ENCODE measurements at places on chromosomes 13 and 19.

DNA sequence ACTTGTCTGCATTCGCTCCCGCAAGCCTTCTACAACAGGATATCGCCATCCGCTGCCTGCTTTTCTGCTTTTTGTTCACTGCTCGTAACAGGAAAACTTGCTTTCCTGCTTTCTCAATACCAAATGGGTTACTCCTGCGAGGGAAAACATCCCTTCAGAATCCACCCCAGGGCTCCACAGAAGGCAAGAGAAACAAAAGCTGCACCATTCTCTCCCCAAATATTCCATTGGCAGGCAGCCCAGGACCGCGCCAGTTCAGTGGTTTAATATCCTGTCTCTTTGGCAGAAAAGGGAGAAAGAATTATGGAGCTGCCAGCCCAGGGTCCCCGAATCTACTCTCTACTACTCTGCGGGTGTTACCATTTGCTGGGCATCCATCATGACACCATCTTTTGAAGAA, 84.7 kb upstream of the DOCK9 start:
- DNase-seq = peak; percentile 83

- no peak for DNase-seq
Observed at GRCh38 chr19:49880162-49880869, 2.8 kb downstream of the TBC1D17 start.

- DNase-seq = no peak
Observed at GRCh38 chr13:67791047-67791446, 560.9 kb upstream of the PCDH9 start.

DNA sequence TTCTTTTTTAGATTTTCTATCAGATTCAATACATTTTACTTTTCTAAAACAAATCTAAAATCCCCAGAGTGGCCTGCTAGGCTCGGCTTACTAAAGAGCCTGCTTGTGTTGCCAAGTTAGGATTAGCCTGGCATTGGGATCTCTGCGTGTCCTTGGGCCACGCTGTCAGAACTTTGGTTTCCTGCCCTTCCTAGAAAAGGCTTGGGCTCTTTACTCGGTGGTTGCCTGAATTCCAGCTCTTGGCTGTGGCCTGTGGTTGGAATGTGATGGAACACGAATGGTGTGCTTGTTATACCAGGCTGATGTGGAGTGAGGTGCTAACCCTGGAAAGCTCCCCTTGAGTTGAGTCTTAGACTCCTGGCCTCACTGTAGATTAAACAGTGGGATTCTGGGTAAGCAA, 8.5 kb downstream of the SPATA13 start:
- no peak for DNase-seq

DNA sequence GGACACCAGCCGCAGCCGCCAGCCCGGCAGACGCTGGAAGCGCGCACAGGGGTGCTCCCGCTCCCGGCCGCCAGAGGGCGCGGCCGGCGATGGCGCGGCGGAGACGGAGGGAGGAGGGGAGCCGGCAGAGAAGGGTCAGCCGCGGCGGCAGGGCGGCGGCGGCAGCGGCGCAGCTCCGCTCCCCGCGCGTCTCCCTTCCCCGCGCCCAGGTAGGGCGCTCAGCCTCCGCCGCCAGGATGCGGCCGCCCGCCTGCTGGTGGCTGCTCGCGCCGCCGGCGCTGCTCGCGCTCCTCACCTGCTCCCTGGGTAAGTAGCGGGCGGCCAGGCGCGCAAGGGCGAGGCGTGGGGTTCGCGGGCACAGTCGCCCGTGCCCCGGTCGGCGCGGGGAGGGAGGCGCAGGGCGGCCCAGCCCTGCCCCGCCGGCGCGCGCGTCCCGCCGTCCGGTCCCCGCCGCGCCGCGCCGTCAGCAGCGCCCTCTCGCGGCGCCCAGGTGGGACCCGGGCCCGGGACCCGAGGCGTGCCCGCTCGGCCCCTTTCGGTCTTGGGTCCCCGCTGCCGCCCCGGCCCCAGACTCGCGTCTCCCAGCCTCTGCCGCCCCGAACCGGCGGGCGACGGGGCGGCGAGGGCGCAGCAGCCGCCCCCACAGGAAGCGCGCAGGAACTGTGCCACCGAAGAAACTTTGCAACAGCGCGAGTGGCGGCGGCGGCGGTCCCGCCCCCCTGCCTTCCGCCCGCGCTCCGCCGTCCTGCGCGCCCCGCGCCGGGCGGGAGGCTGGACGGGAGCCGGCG, at the start of gene B3GLCT:
B3GLCT (plus strand) TSS at position 127 of the 788 bp plus-strand sequence; CDS start at position 237, 110 bp downstream.
- DNase-seq = peak; percentile 42

DNA sequence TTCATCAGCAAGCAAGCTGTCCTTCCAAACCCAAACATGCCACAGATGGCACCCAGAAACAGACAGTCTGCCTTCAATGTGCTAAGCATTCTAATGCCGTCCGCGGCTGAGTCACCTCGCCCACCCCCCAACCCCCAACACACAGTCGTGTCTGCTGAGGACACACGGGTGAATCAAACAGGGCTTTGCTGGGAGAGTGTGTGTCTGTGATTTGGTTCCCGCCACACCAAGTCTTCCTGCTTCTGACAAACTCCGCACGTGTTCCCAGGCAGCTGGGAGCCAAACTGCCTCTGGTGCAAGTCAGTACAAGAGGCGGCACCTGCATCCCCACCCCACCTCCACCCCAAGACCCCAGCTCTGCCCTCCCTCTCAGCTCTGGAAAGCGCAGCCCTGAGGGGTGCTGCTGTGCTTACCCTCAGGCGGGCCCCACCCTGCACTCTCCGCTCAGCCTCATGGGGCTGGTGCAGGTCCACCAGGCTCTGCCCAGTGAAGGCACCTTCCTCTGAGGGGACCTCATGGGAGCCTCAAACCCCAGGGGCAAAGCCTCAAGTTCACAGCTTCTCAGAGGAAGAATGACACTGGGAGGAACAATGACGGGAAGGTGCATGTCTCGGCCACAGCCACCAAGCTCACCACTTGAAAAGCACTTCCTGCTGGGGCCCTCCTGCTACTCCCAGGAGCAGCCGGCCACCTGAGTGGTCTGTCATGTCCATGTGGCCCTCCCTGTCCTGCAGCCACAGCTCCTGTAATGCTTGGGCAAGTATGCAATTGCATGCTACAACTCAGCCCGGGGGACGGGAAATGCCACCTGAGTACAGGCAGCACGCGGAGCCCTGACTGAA, 15.0 kb upstream of the SLC35E1 start:
- DNase-seq = no peak

GRCh38 chr19:55116232-55116858, 1.1 kb downstream of the PPP1R12C start:
- no peak for DNase-seq

GRCh38 chr13:48874165-48874564, 101.5 kb upstream of the FNDC3A start:
- no peak for DNase-seq

- DNase-seq = no peak
Observed at GRCh38 chr13:111225810-111226546, 94.5 kb upstream of the TEX29 start.

DNA sequence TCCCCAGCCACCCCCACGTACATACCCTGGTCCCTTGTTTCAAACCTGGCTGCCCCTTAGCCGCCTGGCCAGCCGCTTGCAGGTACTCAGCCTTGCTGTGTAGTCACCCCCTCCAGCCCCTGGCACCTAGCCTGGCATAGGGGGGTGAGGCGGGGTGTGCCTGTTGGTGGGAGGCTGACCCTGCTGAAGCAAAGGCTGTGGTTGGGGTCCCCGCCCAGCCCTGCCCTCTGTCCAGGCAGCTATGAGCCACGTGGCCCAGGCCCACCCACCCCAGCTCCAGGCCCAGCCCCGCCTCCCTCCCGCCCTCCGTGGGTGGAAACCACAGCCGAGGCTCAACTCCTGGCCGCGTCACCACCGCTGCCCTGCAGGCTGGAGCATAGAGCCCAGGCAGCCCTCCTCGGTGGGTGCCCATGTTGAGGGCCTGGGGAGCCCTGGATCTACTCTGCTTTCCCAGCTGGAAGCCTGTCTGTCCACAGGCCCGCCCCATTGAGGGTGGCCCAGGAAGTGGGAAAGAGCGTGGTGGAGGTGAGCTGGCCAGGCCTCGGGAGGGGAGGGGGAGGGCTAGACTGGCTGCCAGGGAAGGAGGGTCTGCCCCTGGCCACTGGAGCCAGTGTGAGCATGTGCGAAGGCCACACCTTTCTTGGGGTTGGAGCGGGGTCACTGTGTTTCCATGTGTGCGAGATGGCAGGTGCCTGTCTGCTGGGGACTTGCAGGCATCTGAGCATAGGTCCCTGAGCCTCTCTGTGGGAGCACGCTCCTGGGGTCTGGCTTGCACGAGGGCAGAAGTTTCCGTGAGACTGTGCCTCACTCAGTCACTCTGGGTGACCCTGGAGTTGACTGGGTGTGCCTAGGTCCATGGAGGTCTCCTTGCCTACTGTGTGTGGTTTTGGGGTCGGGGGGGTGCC, 31.0 kb downstream of the PAK4 start:
- DNase-seq = no peak

DNA sequence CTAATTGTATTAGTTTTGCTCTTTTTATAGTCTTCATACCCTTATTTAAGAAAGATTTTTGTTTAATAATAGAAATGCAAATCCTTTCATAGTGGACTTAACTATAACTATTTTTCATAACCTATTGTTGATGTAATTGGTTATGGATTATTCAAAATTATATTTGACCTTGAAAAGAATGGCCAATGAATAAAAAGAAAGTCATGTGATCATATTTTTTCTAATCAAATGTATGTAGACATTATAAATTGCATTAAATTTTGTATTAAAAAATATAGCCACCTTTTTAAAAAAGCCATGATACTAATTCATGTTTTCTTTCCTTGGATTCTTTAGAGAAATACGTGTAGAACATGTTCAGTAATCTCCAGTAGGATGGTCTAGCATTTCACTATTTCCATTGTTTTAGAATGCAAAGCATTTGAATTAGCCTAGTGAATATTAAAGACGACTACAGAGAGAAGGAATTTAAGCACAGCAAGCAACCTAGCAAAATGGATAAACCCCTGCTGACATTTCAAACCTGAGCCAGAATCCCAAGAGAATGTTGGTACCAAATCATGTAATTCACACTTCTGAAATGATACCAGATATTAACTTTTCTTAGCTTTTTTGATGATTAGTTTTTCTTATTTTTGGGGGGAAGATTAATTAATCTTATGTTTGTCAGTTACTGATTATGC, 1297.4 kb upstream of the MIR17HG start:
- no peak for DNase-seq

DNA sequence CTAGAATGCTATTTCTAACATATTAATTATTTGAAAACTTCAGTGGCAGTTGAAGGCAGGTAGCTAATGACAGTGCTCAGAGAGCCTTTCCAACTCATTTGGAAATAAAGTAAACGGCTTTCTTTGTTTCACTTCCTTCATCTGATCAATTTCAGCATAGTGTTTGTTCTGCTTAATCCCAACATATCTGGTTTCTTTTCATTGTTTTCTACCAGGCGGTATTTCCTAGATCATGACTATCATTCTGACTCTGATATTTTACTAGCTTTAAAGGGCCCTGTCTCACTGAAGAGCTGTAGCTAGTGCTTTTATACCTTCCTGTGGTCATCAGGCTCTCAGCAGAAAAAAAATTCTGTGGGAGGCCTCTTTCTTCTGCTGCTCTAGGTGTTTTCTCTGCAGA, 178.6 kb downstream of the RBM26 start:
- DNase-seq = peak; percentile 31

DNA sequence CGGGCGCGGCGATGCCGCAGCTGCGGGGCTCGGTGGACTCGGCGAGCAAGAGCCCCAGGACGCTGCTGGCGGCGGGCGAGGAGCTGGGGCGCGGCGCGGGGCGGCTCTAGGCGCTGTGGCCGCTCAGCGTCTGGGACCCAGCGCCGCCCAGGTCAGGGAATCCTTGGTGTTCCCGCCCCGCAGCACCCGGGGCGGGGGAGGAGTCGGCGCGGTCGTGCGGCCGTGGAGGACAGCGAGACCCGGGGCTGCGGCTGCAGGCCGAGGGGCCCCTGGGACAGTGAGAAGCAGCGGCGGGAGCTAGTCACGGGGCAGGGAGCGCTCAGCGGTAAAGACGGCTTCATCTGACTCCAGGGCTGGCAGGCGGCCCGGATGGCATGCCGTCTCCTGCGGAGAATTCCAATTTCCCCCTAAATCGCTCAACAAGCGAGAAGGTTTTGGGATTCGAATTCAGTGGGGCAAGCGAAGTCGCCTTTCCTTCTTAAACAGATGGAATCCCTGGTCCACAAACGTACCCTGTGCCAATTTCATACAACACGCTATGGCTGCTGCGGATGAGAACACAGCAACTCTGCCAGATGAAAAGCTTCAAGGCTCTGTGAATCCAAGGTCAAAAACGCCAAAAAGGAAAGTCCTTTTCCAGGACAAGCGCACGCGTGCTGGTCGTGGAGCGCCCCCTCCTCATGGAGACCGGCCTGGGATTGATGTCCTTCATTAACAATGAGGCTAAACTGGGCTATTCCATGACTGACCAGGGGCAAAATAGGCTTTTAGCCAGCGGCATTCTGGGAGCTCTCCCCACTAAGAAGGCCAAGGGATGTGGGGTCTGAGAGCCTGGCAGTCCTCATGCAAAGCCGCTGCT, 4.2 kb upstream of the ZSCAN4 start:
- peak; percentile 14 for DNase-seq

- DNase-seq = no peak
Observed at GRCh38 chr13:28761586-28761985, 42.8 kb upstream of the SLC46A3 start.

DNA sequence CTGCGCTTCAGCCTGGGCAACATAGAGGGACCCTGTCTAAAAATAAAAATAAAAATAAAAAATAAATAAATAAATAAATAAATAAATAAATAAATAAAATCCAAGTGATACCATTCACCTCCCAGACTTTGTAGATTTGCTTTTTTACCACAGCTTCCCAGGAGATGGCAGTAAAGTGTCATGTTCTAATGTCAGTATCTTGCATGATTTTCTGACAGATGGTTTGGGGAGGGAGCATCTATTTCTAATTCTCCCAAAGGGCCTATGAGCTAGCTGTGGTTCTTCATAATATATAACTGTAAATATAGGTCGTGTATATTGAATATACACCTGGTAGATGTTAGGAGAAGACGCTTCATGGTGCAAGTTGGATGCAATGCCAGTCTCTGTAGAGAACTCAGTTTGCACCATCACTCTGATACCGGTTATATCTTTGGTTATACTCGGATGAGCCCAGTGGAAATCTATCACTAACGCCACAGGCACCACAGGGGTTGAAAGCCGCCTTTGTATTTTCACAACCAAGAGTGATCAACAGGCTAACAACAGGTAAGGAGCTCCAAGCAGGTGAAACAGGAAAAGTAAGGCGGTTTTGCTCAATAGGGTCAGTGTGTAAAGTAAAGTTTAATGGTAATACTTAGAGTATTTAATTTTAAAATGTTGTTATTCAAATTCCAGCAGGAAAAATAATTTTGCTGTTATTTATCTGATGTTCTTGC, 13.9 kb downstream of the APLP1 start:
- DNase-seq = peak; percentile 49

DNA sequence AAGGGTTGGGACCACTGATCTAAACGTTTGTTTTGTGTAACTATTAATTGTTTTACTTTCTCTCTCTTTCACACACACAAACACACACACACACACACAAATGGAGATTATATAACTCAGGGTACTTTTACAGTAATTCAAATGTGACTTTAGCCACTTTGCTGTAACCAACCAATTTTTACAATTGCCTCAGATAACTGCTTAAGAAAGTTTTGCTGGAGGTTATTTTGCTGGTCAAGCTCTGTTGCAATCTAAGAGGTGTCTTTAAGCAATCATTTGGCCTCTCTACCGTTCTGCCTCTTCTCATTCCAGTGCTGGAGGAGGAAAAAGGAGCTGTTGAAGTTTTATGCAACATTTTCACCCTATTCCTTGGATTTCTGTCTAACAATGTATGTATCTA, 63.0 kb downstream of the TBC1D4 start:
- DNase-seq = no peak
